ENCODE measurements at places on chromosomes 7 and 10. TPM values are rescaled to one million over a fixed set of nuclear protein-coding genes. Genes with fewer than 3 reads are reported as not detected.

Gene YAE1
- total RNA-seq: 19.4 TPM

GRCh38 chr10:59557052-59557451 lies 152.6 kb downstream of the SLC16A9 start:
- DNase-seq: no peak

- DNase-seq: no peak
Observed at GRCh38 chr10:96843823-96844222, 11.7 kb downstream of the LCOR start.

- DNase-seq: no peak
Observed at GRCh38 chr10:120770496-120770895, 80.7 kb upstream of the WDR11 start.

DNA sequence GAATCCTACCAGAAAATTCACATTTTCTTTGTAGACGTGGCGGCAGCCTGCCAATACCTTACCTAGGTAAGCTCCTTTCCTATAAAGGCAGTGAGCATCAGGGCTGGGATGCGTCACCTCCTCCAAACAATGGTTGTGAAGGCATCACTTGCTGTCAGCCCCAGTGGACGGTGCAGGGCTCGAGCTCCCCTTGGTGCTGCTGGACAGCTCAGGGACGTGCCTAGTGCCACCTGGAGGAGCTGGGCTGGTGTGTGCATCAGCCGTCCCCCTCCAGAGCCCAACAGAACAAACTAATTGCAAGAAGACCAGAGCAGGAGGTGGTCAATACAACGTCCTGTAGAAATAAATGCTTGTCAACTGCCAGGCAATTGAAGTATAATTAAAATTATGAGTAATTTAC lies 517.5 kb upstream of the FOXK1 start:
- DNase-seq: no peak

Gene POM121C
- 46.4 TPM for total RNA-seq

GRCh38 chr10:14879928-14880193 lies 1.2 kb downstream of the SUV39H2 start:
- DNase-seq: no peak

- no peak for DNase-seq
Observed at GRCh38 chr10:129532838-129533237, 65.8 kb downstream of the MGMT start.

GRCh38 chr10:127149501-127150081 lies 46.8 kb downstream of the INSYN2A start:
- no peak for DNase-seq

Gene EMX2
- 2.9 TPM for total RNA-seq

Gene AKR1E2
- total RNA-seq: 15.2 TPM

Gene HERPUD2
- total RNA-seq: 33.6 TPM

DNA sequence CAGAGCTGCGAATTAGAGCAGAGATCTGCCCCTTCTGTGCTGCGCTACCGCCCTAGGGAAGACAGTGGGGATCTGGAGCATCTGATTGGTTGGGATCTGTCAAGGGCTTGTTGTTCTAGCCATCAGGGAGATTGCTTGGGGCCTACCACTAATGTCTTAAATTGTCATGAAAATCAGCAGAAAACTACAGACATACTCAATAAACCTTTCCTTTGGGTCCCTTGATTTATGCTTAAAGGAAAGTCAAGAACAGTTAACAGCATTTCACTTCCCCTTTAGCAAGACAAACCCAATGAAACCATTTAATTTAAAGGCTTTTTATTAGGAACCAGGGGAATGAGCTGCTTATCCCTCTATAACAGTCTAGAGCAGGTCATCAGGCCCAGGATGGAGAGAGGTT lies 10.0 kb downstream of the SLC25A28 start:
- no peak for DNase-seq

- DNase-seq: no peak
Observed at GRCh38 chr7:27111751-27112277, 9.3 kb upstream of the HOXA2 start.

- DNase-seq: no peak
Observed at GRCh38 chr10:909831-910230, 21.7 kb downstream of the LARP4B start.

DNA sequence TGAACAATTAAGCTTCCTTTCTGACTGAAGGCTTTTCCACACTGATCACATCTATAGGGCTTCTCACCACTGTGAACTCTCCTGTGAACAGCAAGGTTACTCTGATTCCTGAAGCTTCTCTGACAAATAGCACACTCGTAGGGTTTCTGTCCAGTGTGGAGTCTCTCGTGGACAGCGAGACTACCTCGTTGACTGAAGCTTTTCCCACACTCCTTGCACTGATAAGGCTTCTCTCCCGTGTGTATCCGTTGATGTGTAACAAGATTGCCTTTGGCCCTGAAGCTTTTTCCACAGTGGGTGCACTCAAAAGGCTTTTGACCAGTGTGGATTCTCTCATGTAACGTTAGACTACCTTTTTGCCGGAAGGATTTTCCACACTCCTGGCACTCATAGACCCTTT lies 4.4 kb downstream of the ZNF32 start:
- no peak for DNase-seq

DNA sequence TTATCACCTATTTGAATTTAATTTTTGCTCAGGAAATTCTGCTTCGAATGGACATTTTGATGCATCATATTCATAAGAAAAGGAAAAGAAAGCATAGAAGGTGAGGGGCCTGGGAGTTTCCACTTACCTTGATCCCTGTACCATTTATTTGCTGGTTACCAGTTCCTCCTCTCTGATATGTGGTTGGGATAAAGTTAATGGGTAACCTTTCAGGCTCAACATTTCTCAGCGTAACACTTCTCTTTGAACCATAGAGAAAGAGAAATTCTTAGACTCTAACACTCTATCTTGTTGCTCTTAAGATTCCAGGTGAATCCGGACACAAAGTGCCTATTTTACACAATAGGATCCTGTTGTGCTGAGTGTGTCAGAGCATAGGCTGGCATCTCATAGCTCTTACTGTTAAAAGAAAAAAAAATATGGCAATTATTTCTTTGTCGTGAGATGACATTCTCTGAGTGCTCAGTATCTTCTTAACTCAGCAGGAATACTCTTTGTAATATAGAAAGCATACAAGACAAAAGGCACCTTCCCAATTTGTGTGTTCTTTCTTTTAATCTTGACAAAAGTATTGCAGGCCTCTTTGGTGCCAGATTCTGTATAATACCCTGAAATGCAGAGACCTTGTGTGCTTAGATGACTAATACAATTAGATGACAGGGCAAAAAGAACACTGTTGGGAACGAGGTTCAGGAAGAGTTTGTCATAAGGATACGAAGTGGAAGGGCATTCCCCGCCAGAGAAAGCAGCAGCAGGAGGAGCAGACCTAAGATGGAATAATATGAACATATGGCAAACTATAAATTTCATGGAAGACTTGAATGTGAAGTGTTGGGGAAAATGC lies 689.6 kb downstream of the NRG3 start:
- DNase-seq: no peak

Gene GIMAP6
- 20.5 TPM for total RNA-seq

Gene ICA1
- total RNA-seq: 26.4 TPM

- DNase-seq: no peak
Observed at GRCh38 chr7:101744588-101744987, 72.8 kb upstream of the CUX1 start.

Gene ADAM8
- 12.7 TPM for total RNA-seq

Gene NOS3
- total RNA-seq: 12.6 TPM

Gene CCDC172
- total RNA-seq: not detected

GRCh38 chr7:69723663-69724062 lies 125.4 kb downstream of the AUTS2 start:
- DNase-seq: no peak

All from mucosa of gallbladder (tissue), 1 donor.